ENCODE measurements at places on chromosomes 11 and 22.

GRCh38 chr11:64165481-64165841, 452 bp downstream of the MACROD1 start:
- no peak for DNase-seq

DNA sequence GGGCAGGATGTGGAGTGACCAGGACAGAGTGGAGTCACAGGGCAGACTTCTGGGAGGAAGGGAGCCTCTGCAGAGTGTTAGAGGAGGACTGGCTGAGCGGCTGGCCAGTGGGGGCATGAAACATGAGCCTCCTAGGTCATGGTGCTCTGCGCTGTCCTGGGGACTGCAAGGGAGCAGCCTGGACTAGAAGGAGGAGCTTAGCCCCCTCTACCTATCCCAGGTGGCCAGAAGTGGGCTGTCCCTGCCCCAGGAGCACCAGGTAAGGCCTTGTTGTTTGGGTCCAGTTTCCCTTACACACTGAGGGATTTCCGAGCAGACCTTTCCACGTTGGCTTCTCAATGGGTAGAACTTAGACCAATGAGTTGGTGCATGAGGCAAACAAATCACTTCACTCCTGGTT, 7.4 kb downstream of the PKNOX2 start:
- DNase-seq = no peak

DNA sequence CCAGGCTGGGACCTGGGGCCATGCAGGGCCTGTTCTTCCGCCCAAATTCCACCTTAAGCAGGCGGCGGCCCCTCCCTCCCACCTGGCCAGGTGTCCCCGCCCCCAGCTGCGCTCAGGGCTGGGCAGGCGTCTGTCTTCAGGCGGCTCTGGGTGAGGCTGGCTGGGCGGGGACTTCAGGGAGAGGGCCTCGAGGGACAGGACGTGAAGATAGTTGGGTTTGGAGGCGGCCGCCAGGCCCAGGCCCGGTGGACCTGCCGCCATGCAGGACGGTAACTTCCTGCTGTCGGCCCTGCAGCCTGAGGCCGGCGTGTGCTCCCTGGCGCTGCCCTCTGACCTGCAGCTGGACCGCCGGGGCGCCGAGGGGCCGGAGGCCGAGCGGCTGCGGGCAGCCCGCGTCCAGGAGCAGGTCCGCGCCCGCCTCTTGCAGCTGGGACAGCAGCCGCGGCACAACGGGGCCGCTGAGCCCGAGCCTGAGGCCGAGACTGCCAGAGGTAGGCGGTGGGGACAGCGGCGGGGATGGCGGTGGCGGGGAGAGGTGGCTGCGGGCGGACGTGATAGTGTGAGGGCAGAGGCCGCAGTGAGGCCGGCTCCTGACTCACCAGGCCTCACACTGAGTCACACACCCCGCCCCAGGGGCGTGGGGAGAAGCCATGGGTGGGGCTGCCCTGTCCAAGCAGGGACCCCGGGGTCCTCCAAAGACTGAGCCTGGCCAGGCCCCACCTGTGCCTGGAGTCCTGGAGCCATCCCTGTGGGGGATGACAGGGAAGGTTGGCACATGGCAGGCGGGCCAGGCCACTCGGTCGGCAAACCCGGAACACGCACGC, at the start of gene PKP3:
TSS of gene PKP3 (plus strand) at position 176 of the 824 bp plus-strand sequence. CDS start at position 260, 84 bp downstream.
- DNase-seq = no peak

- DNase-seq = no peak
Measured at GRCh38 chr22:46769706-46770105, 7.3 kb downstream of the TBC1D22A start.

All from activated T-helper 1 cell treated with anti-CD3 and anti-CD28 coated beads, Interleukin-2, amount 50 U/mL, for 16 hours (primary cell).